HuH-7 (cell line): ENCODE measurements at places on chromosomes 13 and 19.

DNA sequence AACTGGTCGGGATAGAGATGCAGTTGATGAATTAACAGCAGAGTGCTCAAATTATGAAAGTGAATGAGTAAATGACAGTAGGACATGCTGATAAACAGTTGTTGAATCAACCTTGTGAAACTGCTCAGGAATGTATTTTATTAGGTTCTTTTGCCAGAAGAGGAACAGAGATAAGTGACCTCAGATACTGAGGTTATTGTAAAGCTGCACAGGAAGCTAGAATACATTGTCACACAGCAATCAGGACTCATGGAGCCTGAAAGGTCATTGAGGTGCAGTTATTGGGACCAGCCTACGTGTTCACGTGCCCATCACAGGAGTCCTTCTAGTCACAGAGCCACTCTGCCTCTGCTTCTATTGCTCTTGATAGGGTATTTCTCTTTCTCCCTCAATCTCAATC lies 47.5 kb upstream of the MED4 start:
- DNase-seq: peak; percentile 15

DNA sequence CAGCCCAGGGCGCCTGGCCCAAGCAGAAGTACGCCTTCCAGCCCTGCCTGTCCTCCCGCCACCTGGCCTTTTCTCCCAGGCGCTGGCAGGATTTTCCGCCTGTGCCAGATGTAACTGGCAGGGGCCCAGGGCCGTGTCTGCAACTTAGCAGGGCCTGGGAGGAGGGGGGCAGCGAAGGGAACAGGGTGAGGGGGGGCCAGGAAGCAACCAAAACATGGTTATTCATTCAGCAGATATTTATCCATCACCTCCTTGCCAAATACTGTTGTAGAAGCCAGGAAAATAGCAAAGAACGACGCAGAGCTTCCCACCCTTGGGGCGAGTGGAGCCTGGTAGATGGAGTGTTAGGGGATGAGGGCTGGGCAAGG lies 5.6 kb downstream of the TLE6 start:
- DNase-seq: no peak

GRCh38 chr13:42373048-42373812 lies 101.3 kb downstream of the AKAP11 start:
- DNase-seq: no peak

DNA sequence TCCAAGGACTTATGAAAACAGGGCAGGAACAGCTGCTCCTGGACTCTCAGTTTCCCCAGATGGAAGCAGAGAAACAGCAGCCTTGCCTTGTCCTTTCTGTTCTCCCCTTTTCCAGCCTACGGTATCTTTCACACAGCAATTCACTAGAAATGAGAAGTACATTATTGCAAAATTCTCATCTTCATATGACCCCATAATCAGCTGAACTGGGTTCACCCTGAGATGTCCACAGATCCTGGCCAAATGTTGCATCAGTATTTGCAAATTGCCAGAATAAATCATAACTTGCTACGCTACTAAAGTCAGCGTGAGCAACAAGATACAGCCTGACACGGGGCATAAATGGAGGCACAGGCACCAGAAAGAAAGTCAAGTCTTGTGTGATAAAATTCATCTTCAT lies 16.1 kb downstream of the VSTM1 start:
- no peak for DNase-seq

DNA sequence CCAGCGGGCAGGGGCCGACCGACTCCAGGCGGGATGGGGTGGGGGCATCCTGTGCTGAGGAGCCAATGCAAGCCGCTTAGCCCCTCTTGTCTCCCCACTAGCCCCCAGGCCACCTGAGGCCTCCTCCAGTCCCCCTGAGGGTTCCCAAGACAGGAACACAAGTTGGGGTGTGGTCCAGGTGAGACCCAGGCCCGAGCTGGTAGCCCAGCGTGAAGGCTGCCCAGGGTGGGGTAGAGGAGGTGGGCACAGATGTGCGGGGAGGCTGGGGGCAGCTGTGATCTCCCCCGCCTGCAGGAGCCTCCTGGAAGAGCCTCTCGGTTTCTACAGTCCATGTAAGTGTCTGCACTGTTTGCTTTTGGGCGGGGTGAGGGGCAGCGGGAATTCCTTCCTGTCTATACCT lies 10.4 kb downstream of the TLE6 start:
- DNase-seq: no peak

GRCh38 chr13:110000534-110001345 lies 214.4 kb upstream of the IRS2 start:
- no peak for DNase-seq
